ENCODE measurements at places on chromosomes 1 and 21.
A peak's percentile ranks its signal among the peaks of the same experiment; 100 is the strongest.

- no peak for DNase-seq
Measured at GRCh38 chr1:7430691-7431090, 340.4 kb upstream of the VAMP3 start.

- no peak for DNase-seq
Measured at GRCh38 chr1:28395181-28395580, 25.6 kb downstream of the PHACTR4 start.

- no peak for DNase-seq
Measured at GRCh38 chr1:15455522-15455921, 1.0 kb upstream of the CELA2A start.

DNA sequence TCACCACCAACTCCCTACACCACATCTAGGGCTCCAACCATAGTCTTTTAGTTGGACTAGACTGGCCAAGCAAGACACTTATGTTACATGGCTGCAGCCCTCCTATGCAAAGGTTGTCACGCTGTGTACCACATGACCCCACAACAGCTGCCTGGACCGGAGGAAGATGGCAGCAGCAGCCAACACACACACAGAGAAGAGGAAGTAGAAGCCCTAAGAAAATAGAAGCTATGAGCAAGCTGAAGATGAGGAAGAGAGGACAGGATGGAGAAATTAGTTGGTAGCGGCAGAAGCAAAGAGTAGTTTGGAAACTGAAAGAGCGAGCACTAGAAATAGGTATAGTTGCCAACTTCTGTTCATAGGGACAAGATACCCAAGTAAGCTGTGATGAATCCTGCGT is 60.8 kb upstream of the RALGPS2 start:
- no peak for DNase-seq

- DNase-seq, result no peak
Measured at GRCh38 chr21:37620401-37620800, 253.8 kb downstream of the DYRK1A start.

DNA sequence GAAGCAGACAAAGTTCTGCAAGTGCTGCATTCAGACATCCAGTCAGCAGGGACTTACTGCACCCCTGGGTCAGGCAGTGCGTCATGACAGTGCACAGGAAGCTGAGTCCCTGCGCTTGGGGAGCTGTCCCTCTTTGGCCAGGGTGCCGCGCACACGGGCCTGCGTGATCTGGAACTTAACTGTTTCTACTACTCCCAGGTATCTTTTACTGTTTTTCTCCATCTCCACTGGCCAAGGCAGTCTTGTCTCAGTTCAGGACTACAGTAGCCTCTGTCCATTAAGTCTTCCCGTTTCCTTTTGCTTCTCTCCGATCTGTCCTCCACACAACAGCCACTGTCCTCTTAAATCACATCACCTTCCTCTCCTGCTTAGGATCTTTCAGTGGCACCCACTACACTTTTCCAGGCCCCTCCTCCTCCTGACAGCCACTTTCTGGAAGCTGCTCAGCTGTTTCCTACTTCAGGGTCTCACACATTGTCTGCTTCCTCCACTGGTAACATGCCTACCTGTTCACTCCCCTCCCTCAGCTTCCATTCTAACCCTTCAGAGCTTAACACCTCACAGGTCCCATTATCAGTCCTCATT is 15.9 kb downstream of the ERRFI1 start:
- DNase-seq, result no peak

GRCh38 chr1:93739472-93739871 is 57.8 kb upstream of the BCAR3 start:
- DNase-seq, result no peak

- DNase-seq, result no peak
Measured at GRCh38 chr1:206419783-206420182, 50.5 kb upstream of the IKBKE start.

DNA sequence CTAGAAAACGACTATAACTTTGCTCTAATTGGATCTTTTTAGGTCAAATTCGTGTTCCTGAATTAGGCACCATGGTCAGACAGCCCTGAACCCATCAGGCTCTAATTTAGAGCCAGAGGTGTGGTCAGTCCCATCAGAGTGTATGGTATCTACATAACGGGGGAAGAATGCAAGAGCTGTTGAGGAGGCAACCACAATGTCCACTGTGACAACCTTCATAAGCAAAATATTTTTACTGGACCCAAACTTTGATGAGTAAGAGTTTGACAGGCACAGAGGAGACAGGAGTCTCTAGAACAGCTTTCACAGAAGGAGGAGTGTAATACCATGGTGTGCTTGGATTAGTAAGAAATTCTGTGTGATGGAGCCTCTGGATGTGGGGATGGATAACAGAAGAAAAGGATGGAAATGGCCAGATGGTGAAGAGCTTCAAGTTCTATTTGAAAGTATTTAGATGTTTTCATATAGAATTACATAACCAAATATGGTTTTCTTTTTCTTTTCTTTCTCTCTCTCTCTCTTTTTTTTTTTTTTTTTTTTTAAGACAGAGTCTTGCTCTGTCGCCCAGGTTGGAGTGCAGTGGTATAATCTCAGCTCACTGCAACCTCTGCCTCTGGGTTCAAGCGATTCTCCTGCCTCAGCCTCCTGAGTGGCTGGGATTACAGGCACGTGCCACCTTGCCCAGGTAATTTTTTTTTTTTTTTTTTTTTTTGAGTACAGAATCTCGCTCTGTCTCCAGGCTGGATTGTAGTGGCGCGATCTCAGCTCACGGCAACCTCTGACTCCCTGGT is 24.9 kb downstream of the UBE2U start:
- DNase-seq, result no peak

GRCh38 chr1:190049314-190049713 is 428.4 kb downstream of the BRINP3 start:
- no peak for DNase-seq

DNA sequence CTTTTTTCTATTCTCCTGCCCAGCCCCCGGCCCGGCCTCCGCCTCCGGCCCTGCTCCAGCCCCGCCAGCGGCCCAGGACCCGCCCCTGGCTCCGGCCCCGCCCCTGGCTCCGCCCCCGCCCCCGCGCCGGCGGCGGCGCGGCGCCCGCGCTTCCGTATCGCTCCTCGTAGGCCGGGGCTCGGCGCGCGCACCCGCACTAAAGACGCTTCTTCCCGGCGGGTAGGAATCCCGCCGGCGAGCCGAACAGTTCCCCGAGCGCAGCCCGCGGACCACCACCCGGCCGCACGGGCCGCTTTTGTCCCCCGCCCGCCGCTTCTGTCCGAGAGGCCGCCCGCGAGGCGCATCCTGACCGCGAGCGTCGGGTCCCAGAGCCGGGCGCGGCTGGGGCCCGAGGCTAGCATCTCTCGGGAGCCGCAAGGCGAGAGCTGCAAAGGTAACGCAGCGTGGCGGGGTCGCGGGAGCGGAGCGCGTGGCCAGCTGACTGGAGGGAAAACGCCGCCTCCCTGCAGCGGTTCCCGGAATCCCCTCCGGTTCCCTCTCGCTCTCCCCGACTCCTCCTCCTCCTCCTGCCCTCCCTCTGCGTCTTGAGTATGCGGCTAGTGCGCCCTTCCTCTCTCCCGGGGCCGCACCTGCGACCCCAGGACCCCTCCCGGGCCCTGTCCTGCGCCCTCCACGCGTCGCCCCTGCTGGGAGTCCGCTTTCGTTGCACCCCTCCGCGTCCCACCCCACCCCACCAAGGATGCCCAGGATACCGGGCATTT is at the start of gene IFNAR2:
Gene IFNAR2 (plus strand): TSS at position 155 of the 761 bp plus-strand sequence. CDS start 11,985 bp downstream, outside the sequence.
- peak; percentile 85 for DNase-seq

DNA sequence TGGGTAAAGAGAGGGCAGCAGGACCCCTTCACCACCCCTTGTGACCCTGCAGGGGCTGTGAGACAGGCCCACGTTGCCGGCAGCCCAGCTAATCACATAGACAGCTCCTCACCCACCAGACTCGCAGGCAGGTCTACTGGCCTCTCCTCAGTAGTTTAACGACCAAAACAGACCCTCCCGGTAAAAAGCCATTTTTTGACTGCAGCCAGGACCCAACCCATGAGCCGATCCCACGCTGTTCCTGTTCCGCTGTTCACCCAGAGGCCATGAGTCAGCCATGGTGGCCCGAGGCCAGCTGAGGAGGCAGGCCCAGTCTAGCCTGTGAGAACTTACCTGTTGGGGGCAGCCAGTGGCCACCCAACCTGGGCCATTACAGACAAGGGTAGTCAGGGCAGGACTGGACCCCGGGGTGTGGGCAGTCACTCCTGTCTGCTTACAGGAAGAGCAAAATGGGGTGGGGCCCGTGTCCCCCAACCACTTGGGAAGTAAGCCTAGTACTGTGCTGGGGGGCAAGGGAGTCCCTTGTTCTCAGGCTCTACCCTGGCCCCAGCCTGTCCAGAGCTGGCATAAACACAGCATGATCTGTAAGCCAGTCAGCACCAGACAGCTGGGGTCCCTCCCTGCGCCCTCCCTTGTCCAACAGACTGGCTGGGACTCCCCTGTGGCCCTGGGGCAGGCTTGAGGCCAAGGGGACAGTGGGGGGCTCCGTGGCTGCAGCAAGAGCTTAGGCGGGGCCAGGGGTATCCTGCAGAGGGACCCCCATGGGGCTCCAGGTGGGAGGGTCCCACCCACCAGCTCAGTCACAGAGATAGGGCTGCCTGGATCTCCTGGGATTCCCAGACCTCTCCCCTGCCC is 61.9 kb downstream of the WNT9A start:
- DNase-seq, result no peak

DNA sequence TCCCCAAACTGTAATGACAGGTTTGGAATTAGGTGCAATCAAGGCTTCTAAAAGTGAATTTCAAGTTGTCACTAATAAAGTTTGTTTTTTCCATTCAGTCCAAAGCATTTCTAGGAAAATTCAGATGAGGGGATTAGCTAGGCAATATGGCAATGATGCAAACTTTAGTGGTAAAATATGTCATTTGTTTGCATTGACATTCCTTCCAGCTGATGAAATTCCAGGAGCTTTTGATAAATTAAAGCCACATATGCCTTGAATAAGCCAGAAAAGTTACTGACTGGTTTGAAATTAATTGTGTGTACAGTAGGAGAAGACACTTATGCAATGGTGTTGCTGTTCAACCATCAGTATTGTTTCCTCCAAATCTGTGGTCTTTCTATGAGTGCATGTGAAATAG is 57.8 kb downstream of the MROH9 start:
- no peak for DNase-seq

DNA sequence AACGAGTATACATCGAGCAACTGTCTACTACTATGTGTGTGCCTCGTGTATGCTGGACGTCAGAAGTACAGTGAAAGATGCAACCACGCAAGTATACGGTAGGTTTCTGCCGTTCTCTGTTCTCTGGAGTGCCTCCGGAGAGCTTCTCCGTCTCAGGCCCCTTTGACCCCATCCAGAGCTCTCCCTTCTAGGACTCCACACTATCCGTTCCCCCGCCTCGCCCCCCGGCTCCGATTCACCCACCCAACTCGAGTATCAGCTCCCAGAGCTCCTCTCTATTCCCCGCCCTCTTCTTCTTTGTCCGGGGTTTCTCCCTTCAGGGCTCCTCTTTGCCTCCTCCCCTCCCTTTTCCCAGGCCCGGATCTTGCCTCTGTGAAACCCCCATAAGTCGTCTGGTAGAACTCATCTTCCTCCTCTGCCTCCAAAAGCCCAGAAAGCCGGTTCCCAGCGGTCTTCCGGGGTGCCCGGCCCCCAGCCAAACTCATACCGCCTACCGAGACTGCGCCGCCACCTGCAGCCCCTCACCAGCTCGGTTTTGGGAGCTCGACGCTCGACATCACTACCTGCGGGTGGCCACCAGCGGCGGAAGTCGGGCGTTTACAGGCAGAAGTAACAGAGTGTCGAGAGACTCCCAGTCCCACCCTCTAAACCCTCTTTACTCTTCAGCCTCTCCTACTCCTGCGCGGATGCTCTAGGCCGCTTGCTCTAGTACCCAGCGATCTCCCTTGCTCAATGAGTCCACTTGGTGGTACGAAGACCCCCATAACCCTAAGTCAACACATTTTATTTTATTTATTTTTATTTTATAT is at the start of gene VPS72:
Gene VPS72 (minus strand): TSS at position 561 of the 809 bp plus-strand sequence. CDS start 76 bp downstream, at position 485.
- peak; percentile 27 for DNase-seq

All from hypothalamus (tissue), 51 donors.